ENCODE measurements at places on chromosomes 11 and 22.

DNA sequence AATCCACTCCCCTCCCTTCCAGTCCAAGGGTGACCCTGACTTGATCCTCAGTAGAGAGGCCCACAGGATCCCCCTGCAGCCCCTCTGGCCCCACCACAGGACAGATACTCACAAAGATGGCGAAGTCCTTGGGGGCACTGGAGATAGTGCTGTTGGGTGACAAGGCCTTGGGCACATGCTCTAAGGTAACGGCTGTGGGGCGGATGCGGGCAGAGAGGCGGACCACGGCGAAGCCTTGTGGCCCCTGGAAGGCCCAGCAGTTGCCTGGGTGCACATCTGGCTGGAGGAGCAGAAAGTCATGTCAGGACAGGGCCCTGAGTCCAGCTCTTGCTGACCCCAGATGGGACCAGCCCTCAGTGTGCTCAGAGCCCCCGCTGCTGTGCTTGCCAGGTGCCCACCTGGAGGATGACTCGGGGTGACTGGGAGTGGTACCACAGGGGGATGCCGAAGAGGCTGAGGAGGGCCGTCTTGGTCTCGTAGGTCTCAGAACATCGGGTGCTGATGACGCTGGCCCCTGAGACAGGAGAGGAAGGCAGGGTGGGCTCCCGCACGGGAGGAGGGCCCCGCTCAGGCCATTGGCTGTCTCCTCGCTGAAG is 17.2 kb downstream of the SUN2 start:
- DNase-seq, result no peak

DNA sequence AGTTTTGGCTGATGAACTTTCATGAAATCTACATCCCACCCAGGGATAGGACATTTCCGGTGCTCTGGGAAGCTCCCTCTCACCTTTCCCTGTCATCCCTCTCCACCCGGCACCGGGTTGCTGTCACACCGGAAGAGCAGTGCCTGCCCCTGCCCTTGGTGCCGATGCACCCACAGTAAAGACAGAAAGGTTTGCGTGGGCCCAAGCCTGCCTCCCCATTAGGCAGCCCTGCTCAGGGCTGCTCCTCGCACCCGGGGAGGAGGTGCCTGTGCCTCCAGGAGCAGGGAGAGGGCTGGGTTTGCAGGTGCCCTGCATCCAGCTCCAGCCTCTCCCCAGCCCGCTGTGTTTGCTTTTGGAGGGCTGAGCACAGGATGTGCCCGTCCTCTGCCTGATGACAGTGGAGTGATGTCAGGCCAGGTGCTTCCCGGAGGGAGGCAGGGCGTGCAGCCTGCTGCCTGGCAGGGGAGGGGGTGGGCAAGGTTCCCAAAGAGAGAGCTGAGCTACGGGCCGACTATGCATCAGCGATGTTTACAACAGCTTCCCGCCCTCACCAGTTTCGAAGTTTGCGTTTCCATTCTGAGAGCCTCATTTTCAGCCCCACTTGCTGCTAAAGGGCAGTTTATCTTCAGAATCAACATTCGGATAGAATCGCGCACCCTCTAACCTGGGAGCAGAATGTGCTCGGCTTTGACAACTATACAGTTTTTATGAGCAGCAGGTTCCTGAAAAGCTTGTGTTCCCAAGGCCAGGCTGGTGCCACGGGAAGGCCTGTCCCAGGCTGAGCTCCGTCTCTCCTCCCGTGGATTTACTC is 83.2 kb upstream of the CLDN5 start:
- DNase-seq, result no peak

GRCh38 chr11:20731676-20732215 is 62.4 kb downstream of the NELL1 start:
- DNase-seq, result no peak

- DNase-seq, result no peak
Observed at GRCh38 chr11:133503776-133504175, 28.5 kb downstream of the OPCML start.

DNA sequence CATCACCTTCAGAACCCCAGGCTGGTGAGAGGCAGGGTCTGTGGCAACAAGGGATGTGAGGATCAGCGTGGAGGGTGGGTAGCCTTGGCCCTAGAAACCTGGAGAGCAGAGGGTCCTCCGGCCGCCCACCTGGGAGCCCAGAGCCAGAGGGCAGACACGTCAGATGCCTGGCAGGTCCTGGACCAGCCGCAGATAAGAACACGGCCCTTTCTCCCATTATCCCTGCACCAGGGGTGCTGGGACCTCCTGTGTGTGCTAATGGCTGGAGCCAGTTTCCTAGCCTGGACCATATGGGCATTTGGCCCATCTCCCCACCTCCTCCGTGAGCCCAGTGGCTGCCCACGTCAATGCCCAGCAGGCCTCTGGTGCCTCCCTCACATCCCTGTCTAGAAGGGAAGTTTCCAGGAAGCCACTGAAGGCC is 88.4 kb downstream of the MORC2 start:
- DNase-seq, result no peak
